ENCODE measurements at places on chromosomes 4 and X.

- DNase-seq = no peak
Measured at GRCh38 chr4:41460641-41461040, 77.3 kb upstream of the LIMCH1 start.

GRCh38 chr4:70197842-70198241 lies 2.3 kb downstream of the ODAM start:
- no peak for DNase-seq

- DNase-seq = no peak
Measured at GRCh38 chrX:69234624-69235023, 69.4 kb upstream of the PJA1 start.

GRCh38 chr4:48779095-48779997 lies 733 bp downstream of the FRYL start:
- DNase-seq = peak; percentile 69

DNA sequence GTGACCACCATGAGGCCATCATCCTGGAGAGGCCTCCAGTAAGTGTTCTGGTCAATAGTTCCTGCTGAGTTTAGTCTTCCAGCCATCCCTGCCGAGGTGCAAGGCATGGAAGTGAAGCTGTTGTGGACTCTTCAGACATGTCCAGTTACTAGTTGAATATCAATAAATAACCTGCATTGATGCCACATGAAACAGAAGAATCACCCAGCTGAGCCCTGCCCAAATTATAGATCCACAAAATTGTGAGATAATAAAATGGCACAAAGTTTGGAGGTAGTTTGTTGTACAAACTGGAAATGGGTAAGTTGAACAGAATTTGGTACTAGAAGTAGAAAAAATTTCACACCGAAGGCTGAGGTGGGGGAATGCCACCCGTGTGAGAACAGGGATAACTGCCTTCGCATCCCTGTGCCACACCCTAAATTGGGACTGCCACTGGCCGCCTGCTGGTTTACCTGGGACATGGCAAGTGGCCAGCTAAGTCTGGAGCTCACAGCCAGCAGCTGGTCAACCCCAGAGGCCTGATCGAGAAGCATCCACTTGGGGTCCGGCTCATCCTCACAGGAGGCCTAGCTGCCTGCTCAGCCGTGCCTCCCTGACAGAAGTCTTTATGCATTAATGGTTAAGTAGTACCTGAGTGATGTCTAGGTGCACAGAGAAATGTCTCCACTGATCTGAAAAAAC lies 184.5 kb downstream of the SPRY1 start:
- DNase-seq = no peak

DNA sequence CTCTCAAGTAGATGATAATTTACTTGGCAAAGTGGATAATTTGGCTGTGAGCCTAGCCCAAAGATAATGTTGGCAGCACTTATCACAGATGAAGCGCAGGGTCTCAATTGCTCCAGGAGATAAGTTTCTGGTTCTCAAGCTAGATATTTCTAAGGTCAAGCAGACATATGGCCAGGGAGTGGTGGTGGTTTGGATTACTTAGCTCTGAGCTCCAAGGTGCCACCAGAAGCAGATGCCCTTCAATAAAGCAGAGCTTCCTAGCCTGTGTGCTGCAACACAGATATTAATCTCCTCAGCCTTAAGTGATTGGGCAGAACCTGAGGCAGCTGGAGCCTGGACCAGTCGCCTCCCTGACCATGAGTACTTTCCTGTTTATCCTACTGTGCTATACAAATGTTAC lies 79.2 kb upstream of the NALF2 start:
- no peak for DNase-seq

DNA sequence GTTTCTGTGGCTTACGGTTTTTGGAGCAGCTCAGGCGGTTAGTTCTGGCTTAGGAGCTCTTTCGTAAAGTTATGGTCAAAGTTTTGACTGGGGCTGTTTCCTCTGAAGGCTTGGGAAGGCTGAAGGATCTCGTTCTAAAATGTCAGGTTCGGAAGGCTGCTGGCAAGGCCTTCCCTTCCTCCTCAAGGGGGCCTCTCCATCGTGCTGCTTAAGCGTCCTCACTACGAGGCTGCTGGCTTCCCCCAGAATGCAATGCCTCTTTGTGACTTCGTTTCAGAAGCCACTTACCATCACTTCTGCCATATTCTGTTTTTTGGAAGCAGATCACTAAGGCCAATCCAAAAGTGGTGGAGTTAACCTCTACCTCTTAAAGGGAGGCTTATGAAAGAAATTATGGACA lies 1196.4 kb upstream of the TENM3 start:
- DNase-seq = no peak

DNA sequence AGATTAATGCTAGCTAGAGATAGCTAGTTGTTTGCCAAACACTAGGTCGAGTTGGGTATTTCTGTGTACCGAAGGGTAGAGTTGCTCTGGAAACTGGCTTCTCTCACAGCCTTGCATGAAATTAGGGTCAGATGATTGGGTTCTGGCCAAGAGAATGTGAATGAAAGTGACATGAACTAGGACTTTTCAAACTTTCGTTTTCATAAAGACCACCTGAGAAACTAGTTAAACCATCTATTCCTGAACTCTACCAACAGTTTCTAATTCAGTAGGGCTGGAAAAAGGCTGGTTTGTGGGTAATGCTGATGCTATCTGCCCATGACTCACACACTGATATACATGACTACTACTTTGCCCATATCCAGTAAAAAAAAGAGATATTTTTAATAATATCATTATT lies 157.6 kb downstream of the GASK1B start:
- no peak for DNase-seq

DNA sequence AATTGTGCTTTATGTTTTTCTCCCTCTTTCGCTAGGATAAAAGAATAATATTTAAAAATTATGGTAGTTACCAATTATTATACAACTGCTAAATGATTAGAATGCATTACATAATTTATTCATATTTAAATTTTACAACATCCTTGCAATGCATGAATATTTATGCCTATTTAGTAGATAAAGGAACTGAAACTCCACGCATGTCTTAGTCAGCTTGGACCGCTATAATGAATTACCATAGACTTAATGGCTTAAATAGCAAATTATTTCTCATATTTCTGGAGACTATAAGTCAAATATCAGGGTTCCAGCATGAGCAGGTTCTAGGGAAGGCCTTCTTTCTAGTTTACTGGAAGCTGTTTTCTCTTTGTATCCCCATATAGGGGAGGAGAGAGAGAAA lies 1555.4 kb upstream of the ADGRL3 start:
- DNase-seq = no peak

Data from activated naive CD4-positive, alpha-beta T cell treated with anti-CD3 and anti-CD28 coated beads, Interleukin-2, amount 50 U/mL, for 16 hours (primary cell).